NCI-H748 treated with DMSO at 0.1 percent for 48 hours (cell line): ENCODE measurements at places on chromosomes 7 and 10.

GRCh38 chr7:96827701-96828100, 118.1 kb upstream of the SEM1 start:
- DNase-seq = no peak

DNA sequence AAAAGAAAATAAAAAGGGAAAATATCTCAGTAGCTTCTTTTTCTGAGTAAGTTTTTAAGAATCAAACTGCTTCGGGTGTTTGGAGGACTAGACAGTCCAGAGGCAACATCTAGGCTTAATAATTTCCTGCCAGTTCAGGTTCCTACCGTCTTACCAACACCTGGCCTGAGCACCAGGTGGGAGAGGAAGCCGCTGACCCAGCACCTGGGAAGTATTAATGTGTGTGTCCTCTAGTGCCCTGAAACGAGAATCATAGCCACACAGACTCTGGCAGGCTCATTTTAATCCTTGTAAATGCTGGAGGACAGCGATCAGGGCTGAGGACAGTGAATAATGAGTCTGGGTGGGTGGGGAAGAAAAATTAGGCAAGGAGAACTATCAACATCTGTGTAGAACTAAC, 137.4 kb downstream of the ZNF438 start:
- no peak for DNase-seq

DNA sequence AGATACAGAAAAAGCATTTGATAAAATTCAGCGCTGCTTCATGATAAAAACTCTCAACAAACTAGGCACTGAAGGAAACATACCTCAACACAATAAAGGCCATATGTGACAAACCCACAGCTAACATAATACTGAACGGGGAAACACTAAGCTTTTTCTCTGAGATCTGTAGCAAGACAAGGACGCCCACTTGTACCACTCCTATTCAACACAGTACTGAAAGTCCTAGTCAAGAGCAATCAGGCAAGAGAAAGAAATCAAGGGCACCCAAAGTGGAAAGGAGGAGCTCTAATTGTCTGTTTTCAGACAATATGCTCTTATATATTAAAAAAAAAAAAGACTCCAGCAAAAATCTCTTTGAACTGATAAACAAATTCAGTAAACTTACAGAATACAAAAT, 13.3 kb downstream of the DIP2C start:
- no peak for DNase-seq

DNA sequence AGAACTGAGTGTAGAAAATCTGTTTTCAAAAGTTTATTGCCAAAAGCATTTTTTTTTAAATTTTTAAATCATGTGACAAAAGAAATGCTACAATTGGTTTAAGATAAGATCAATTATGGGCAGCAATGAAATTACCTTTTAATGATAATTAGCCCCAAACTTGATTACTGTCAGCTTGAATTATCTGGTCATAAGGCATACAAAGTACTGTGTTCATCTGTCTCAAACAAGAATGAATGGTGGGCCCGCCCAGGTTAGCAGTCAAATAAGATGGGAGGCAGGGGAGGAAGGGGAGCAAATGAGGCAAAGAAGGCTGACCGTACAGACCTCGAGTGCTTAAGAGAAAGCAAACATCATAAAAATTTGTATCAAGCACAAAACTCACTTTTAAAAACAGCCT, 68.1 kb downstream of the JAZF1 start:
- DNase-seq = no peak

GRCh38 chr10:102524746-102525145, 21.0 kb downstream of the SUFU start:
- no peak for DNase-seq

DNA sequence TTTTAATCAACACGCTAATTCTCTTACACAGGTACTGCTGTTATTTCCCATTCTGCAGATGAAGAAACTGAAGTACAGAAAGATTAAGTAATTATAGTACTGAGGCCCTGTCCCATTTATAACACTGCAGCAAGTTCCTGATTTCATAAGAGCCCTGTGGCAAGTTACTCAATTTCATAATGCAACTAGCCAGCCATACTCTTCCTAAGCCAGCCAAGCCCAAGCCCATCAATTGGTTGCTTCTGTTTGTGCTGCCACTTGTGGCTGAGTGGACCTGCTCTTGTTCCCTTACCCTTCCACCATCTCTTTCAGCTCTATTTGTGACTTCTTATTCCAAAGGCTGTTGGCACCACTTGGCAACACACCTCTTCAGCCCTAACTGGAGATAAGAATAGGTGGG, 19.7 kb upstream of the PRPF18 start:
- no peak for DNase-seq

GRCh38 chr7:103622274-103622673, 176.3 kb upstream of the SLC26A5 start:
- no peak for DNase-seq

DNA sequence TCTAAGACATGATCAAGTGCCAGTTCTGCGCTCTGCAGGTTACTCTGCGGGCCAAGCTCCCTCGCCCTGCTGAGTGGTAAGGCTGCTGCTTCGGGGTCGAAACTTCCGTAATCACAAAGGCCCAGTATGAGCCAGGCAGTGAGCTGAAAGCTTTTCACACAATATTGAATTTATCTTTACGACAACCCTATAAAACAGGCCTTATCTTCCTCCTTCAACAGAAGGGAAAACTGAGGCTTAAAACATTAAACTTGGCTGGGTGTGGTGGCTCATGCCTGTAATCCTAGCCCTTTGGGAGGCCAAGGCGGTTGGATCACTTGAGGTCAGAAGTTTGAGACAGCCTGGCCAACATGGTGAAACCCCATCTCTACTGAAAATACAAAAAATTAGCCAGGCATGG, 83.3 kb downstream of the FAM107B start:
- DNase-seq = no peak
